ENCODE measurements at places on chromosomes 7 and 10.

DNA sequence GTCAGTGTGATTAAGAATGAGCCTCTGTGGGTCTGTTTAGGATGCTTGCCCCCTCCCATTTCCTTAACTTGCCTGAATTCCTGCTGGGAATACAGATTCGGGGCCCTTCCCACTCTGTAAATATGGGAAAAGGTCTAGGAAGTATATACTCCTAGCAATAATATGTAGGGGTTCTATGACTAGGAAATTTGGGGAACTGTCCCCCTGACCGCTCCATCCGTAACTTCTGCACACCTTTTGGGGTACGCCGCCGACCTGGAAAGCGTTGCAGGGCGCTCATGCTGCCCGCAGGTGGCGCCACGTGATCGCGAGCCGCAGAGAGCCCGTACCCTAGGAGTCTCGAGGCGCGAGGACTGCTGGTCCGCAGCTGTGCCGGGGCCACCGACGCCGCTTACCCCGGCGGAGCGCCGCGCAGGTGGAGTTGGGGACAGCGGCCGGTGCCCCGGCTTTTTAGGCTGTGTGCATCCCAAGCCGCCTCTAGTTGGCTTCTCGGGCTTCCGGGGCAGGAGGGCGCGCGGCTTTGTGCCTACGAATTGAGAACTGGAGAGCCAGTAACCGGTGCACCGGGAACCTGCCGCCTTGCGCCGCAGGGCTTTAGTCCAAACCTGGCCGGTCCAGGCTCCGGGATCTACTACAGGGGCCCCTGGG lies 656 bp upstream of the CNNM2 start:
- peak; percentile 84 for DNase-seq

DNA sequence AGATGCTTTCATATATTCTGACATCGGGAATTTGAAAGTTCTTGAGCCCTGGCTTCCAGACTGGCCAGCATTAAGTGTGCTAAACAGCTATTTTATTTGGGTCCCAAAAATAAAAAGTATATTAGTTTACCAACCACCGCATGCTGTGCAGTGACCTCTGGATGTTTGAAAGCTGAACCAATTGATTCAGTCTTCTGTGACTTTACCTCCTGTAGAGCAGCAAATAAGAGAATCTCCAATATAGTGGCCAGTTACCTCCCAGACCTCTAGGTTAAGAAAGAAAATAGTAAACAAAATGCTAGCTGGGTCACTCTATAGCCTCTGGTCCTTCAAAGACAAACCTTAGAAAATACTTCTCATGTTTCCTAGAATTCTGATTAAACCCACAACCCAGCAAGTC lies 424.6 kb upstream of the NFE2L3 start:
- no peak for DNase-seq

DNA sequence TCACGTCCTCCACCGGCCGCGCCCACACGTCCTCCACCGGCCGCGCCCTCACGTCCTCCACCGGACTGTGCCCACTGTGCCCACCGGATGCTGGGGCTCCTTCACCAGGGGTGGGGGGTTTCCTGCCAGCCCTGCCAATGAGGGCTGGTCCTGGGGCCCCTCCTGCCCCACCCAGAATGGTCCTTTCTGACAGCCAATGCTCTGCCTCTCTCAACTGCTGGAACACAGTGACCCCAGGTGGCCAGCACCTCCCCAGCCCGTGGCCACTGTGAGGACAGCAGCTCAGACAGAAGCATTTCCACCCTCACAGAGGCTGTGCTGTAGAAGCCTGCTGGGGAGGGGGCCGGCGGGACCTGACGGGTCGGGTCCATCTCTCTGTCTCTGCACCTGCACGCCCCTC lies 90.1 kb upstream of the DNAAF5 start:
- DNase-seq = no peak

GRCh38 chr10:126536656-126537055 lies 133.8 kb downstream of the C10orf90 start:
- DNase-seq = no peak

DNA sequence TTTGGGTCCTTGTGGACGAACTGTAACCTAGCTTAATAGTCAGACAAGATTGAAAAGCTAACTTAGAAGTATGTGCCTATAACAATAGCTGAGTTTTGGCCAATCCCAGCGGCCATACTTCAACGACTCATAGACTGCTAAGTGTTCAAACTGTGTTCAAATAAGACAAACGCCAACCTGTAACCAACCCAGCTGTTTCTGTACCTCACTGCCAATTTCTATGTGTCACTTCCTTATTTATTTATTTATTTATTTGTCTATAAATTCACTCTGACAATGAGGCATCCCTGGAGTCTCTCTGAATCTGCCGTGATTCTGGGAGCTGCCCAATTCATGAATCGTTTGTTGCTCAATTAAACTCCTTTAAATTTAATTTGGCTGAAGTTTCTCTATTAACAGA lies 21.7 kb downstream of the ST8SIA6 start:
- DNase-seq = no peak

GRCh38 chr7:86733783-86734182 lies 90.1 kb downstream of the GRM3 start:
- DNase-seq = no peak

DNA sequence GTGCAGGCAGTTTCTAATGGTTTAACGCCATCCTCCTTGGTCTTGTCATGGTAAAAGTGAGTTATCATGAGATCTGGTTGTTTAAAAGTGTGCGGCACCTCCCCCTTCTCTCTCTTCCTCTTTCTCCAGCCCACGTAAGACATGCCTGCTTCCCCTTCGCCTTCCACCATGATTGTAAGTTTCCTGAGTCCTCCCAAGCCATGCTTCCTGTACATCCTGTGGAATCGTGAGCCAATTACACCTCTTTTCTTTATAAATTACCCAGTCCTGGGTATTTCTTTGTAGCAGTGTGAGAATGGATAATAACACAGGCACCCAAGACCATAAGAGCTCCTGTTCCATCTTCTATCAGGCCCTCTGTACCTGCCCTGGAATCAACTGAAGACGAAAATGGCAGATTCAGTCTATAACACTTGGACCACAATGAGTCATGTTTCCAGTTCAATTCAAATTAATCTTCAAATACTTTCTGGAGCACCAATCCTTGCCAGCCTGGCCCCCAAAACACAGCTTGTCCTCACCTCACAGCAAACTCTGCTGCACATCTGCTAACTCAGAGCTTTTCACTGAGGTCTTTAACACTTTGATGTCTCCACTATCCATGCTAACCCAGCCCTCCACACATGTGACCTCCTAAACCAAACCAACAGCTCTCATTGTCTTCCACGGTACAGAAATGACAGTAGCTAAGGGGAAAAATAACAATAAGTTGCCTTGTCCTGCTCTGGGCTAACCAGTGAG lies 73.2 kb downstream of the SFMBT2 start:
- no peak for DNase-seq

Data from hematopoietic multipotent progenitor cell treated with erythropoietin and hydrocortisone succinate and interleukin-3 and kit ligand, for 15 days (in vitro differentiated cells).